ENCODE measurements at places on chromosomes 7 and 10.
A peak's percentile ranks its signal among the peaks of the same experiment; 100 is the strongest.

- no peak for DNase-seq
Measured at GRCh38 chr7:104998040-104998752, 15.8 kb upstream of the KMT2E start.

GRCh38 chr7:18109762-18110161, 82.1 kb upstream of the PRPS1L1 start:
- DNase-seq: no peak

DNA sequence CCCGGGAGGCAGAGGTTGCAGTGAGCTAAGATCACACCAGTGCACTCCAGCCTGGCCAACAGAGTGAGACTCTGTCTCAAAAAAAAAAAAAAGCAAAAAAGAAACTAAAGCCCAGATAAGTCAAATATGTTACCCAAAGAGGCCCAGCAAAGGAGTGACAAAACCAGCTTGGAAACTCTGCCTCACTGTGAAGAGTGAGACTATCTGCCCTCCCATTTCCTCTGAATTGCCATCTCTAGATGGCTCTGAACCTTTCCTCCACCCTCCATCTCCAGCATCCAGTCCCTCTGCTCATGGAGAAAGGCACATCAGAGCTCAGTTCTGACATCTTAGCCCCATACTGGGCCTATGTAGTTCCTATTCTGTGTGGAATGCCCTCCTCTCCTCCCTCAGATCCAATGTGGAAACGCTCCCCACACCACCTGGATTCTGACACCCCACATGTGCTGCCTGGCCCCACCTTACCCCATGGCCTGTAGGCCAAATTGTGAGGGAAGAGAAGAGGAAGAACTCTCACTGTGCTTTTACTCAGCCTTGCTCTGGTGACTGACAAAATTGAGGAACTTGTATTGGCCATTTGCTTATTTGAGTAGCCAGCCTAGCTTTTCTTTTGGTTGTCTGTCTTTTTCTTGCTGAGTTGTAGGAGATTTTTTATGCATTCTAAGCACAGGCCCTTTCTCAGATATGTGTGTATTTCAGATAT, 18.0 kb upstream of the NUDCD3 start:
- DNase-seq: no peak

- no peak for DNase-seq
Measured at GRCh38 chr10:114893251-114893650, 44.7 kb upstream of the TRUB1 start.

DNA sequence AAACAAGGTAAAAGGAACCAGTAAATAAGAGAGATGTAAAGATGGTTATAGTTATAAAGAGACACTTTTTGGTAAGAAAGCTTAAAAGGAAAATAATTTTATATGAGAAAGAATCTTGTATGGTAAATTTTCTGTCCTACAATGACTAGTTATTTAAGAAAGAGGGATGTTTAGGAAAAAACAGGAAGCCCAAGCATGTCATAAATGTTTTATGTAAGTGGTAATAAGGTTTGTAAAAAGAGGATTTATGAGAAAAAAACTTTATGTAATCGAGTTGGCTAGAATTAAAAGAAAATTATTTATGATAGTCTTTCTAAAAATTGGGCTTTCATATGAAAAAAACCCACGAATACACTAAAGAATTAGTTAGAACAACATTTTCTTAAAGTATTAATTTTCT, 34.2 kb upstream of the CREB3L2 start:
- DNase-seq: no peak

- DNase-seq: no peak
Measured at GRCh38 chr7:137069249-137069963, 201.0 kb downstream of the CHRM2 start.

DNA sequence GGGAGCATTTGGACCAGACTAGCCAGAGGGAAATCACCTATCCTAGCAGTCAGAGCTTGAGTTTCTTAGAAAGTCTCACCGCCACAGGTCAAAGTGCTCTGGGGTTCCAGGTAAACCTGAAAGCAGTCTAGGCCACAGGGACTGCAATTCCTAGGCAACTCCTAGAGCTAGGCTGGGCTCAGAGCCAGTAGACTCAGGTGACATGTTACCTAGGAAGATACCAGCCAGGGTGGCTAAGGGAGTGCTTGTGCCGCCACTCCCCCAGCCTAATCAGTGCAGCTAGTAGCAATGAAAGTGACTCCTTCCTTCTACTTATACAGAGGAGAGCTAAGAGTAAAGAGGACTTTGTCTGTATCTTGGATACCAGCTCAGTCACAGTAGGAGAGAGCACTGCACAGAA, 348.7 kb upstream of the HPS1 start:
- DNase-seq: no peak

GRCh38 chr10:91700788-91701444, 68.0 kb upstream of the PPP1R3C start:
- DNase-seq: no peak

DNA sequence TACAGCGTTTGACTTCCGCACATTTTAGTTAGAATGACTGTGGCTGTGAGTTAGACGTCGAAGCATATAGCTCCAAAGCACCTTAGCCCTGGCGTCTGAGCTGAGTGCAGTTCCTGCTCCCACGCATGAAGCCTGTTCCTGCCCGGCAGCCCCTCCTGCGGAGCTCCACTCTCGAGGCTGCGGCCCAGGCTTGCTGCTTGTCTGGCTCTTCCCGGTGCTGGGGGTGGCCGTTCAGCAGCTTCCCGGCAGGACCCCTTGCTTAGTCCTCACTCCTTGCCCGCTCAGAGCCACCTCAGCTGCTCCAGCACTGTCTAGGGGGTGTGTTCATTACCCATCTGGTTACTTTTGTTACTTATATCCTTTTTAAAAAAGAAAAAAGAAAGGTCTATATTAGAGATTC, 88.1 kb upstream of the DNAJB6 start:
- DNase-seq: no peak

- no peak for DNase-seq
Measured at GRCh38 chr7:44849885-44850544, 2.1 kb upstream of the H2AZ2 start.

GRCh38 chr10:118521415-118522117, 73.9 kb downstream of the PRLHR start:
- no peak for DNase-seq

GRCh38 chr10:21402606-21403083, 122.8 kb downstream of the SKIDA1 start:
- no peak for DNase-seq

DNA sequence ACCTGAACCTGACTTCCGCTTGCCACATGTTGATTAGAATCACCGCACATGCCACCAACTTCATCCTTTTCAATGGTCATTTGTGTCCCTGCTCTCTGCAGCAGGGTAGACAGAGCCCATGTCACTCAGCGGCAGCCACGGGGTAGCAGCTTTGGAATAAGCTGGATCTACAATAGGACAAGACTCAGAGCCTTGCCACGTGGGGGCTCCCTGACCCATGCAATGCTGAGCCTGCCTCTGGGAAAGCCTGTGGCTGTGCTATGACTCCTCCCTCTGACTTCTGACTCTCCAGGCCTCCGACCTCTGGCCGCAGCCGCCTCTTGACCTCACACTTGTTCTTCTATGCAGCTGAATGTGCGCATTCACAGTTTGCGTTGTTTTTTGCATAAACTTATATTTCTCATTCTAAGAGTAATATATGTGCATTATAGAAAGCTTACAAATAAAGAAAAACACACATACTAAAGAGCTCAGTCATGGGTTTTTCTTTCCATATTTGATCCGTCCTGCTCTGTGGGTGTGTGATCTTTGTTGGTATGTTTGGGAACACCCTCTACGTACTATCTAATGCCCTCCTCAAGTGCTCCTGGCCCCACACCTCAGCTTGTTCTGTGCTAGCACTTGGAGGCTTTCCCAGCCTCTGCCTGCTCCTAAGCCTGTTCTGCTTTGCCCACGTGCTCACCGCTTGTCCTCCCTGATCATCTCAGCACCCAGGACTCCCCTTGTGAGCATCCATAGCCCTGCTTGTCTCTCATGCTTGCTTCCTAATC, 198.0 kb upstream of the MKI67 start:
- DNase-seq: peak; percentile 41

DNA sequence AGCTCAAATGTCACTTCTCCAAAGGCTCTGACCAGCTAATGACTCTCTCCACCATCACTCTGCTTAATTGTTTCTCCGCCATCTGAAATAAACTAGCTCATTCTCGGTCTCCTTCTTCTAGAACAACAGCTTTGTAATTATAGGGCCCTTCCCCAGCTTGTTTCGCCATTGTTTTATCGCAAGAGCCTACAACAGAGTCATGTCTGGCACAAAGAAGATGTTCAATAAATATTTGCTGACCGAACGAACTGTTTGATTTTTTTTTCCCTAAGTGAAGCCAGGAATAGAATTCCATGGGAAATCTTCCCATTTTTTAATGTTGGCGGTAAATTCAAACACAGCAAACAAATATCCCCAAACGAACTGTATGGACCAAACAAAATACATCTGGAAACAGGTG, 63.8 kb upstream of the NMT2 start:
- DNase-seq: no peak

GRCh38 chr10:130040351-130040750, 70.3 kb downstream of the C10orf143 start:
- DNase-seq: no peak

GRCh38 chr7:98810153-98810802, 59.5 kb downstream of the TMEM130 start:
- no peak for DNase-seq

DNA sequence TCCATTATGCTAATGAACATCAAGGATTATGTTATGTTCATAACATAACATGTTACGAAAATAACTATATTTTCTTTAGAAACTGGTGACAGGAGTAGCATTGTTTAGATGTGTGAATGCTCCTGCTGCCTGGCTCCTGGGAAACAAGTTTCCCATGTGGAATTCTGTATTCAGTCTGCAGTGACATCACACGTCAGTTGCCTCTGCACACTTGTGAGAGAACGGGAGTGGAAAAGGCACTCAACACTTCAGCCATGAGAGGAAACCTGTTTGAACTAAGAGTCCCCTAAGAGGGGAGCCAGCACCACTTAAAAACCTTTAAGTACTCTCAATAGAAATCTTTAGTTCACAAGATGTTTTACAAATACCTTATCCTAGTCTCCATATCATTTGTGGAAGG, 140.3 kb upstream of the FAM20C start:
- DNase-seq: no peak

- DNase-seq: no peak
Measured at GRCh38 chr10:101014966-101015581, 15.5 kb downstream of the LZTS2 start.

DNA sequence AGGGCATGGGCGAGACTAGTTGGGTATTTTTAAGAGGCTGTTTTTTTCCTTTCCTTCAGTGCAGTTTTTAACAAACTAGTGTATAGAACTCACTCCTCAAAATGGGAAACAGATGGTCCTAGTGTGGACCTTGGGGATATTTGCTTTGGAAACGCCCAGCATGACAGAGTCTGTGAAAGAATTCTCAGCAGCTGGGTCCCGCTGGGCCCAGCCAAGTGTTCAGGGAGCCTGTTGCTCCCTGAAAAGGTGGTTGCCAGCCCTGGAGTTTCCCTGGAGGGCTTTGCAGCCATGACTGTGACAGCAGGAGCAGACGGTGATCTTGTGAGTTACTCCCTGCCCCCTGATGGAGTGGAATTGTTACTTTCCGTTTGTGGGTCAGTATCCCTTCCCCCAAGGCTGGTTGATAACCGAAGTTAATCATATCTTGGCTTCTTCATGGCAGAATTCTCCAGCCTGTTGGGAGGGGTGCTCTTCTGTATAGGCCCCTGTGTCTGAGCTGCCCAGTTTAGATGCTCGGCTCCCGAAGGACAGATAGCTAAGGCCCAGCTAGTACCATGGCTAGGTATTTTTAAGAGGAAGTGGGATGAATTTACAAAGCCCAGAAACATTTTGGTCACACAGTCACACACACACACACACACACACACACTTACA, 278.6 kb upstream of the HABP2 start:
- DNase-seq: no peak

GRCh38 chr10:33900596-33900995, 566.1 kb upstream of the NRP1 start:
- no peak for DNase-seq

- DNase-seq: no peak
Measured at GRCh38 chr7:27197137-27198042, 2.5 kb downstream of the HOXA13 start.

- no peak for DNase-seq
Measured at GRCh38 chr7:42456267-42456666, 219.3 kb upstream of the GLI3 start.

GRCh38 chr10:72083790-72084459, 4.4 kb downstream of the SPOCK2 start:
- no peak for DNase-seq

GRCh38 chr10:16904049-16904448, 86.8 kb upstream of the RSU1 start:
- DNase-seq: no peak

DNA sequence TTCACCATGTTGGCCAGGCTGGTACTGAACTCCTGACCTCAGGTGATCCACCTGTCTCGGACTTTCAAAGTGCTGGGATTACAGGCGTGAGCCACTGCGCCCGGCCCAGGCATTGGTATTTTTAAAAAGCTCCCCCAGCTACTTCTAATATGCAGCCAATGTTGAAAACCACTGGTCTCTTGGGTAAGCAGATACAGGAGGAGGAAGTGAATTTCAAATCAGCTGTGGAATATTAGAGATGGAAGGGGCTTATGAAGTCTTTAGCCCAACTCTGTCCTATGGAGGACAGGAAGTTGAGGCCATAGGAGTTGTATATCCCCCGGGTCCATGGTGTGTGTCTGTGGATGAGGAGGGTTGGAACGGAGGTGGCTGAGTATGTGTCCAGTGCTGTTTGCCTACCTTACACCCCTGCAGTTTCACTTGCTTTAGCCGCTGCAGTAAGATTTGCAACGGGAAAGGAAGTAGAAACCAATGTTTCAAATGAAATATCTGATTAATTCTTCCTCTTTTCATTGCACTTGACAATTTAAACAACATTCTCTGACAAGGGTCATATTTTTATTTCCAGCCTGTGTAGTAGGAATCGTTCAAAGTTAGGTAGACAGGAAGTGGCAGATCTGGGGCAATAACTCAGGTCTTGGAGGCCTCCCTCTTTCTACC, 3.4 kb downstream of the PDE6C start:
- DNase-seq: no peak

GRCh38 chr10:63760708-63761047, 239.5 kb downstream of the REEP3 start:
- DNase-seq: no peak

DNA sequence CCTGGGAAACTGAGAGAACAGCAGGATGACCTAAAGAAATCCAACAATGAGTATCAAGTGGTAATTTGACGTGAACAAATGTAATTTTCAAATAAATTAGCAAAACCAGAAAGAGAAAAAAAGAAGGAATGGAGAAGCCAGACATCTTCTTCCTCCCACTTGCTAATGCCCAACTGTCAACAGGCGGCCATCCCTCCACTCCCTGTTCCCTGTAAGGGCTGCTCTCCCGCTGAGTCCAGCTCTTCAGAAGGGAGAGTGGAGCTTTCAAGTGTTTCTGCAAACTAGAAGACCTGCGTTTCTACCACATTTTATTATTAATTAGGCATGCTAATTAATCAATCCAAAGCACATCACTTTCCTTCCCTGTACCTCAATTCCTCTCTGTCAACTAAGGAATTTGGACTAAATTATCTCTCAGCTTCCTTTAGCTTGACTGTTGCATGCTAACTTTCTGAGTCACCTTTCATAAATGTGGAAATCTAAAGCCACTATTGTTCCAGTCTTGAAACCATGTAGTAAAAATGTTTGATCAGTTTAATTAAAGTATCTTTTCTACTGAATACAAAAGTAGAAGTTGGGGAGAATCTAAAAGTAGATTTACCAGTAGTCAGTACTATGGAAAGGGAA, 48.4 kb upstream of the CUL1 start:
- no peak for DNase-seq

Measured in endothelial cell (in vitro differentiated cells).